Stimulated activated naive CD4-positive, alpha-beta T cell treated with Interleukin-2 at 50 U/mL for 16 hours (primary cell): ENCODE measurements at places on chromosomes 1 and 21.

- no peak for DNase-seq
Measured at GRCh38 chr1:157852476-157852875, 10.9 kb upstream of the CD5L start.

- DNase-seq: no peak
Measured at GRCh38 chr1:73577206-73577605, 620.8 kb downstream of the LRRIQ3 start.

DNA sequence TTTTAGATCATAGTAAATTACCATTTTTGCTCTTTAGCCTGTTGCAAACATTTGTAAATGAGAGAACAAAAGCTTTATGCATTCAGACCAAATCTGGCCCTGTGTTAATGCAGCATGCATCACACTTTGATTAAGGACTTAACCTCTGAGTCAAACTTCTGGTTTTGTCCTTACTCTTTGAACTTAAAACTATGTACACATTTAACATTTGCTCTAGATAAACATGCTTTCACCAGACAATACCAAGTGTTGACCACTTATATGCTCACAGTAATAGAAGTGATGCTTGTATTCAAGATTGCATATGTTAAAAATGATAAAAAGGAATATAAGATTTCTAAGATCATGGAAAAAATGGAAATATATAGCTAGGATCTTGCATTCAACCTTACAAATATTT, 1095.3 kb downstream of the ADGRL2 start:
- no peak for DNase-seq

DNA sequence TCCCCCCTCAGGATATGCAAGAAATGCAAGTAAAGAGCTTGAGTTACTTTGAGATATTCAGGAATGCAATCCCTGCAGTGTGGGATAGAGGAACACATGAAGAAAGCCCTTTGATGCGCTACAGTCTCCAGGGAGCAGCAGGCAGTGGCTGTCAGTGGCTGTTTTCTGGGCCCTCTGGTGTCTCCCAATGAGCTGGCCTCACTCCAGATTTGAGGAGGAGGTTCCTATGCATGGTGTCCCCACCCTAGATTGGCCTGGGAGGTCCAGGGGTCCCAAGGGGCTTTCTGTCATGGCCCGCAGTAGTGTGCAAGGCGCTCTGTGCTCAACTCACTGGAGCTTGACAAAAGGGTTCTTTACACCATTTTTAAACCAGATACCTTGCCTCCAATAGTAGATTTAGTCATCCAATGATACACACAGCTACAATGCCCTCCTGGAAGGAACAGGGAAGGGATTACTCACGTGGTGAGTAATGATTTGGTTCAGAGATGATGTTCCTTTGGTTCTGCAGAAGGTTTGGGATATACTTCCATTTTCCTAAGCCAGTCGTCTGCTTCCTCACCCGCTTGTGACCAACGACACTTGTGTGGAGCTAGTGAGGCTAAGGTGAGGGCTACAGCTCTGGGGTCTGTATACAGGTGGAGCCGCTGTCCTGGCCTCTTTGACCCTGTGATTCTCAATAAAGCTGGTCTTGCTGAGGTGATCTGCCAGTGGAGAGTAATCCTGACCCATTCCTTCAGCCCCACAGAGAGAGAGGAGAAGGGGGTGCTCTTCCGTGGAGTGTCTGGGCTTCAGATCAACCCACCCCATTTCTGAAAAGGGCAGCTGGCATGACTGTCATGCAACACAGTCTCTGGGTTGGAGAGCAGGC, 6.6 kb downstream of the BATF3 start:
- no peak for DNase-seq

DNA sequence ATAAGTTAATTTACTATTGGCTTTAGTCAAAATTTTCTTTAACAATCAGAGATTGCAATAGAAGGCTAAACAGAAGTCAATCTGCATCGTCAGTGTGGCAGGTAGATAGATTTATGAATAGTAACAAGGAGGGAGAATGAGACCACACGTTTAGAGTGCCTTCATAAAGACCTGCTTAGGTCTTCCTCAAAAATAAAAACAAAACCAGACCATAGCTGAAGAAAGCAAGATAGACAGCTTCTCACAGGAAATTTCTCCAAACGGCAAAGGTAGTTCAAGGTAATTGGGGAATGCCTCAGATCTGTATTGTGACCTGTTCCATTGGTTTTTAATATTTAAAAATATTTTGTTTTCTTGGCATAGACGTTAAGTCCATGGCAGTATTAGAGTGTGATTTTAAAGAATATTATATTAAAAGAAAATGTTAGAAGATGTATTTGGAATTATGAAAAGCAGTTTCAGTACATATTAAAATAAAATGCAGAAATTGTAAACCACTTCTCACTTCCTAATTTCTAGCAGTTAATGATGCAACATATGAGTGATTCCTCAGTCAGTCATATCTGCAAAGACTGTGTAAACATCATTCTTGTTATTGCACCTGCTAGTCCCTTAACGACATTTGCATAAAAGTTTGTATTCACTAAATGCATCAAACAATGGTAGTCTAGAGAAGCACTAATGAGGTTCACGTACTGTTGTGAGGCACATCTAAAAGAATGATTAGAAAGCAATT, 278.0 kb downstream of the HLX start:
- DNase-seq: no peak

- no peak for DNase-seq
Measured at GRCh38 chr1:51899022-51899421, 20.5 kb upstream of the NRDC start.

DNA sequence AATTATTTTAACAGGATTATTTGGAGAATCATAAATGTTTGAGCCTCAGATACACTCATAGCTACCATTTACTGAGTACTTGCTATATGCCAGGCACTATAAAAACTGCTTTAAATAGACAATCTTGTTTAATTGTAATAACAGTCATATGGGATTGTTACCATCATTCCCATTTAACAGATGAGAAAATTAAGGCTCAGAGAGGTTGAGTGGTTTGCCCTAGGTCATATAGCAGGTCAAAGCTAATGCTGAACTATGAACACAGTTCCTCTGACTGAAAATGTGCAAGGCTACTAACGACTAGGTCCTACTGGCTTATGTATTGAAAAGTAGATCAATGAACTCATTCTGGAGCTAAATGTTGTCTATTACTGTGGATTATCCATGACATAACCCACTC, 63.4 kb downstream of the DDR2 start:
- DNase-seq: no peak

DNA sequence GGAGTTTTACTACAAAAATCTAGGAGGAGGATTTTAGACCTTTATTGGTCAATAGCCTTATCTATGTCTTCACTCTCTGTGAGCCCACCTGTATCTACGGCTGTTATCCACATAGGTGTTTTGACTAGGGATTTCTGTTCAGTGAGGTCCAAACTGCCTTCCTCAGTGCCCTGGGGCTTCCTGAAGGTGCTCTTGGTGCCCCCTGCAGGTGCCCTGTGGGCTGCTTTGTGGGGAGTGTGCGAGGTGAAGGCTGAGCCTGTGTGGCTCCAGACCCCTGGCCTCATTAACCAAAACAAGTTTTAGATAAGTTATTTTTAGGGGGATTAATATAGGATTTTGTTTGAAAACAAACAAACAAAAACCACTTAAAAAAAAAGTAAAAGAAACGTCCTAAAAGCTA, 122.5 kb downstream of the KIF26B start:
- no peak for DNase-seq

GRCh38 chr1:194151056-194151455, 964.6 kb upstream of the B3GALT2 start:
- no peak for DNase-seq

GRCh38 chr1:109782514-109782913, 18.8 kb upstream of the EPS8L3 start:
- no peak for DNase-seq

DNA sequence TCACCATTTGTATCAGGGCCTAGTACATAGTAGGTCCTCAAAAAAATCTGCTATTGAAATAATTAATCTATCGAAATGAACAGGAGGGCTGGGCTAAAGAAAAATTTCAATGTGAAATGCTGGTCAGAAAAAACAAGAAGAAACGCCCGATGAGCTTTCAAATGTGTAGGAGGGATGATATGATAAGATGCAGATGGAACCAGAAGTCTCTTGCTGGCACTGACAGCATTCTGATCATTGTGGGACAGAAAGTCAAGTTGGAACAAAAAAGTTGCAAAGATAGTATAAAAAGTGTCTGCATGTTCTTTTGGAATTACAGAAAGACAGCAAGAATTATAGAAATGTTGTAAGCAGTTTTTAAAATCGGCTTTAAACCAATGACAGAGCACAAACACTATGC, 11.1 kb downstream of the G0S2 start:
- DNase-seq: no peak

- no peak for DNase-seq
Measured at GRCh38 chr1:220906561-220907334, 27.5 kb downstream of the HLX start.
